Activated CD4-positive, alpha-beta memory T cell treated with anti-CD3 and anti-CD28 coated beads, Interleukin-2, amount 10 ng/mL, durations not matched to agents 7 days and 5 days (primary cell): ENCODE measurements at places on chromosomes 2 and 18. TPM values are rescaled to one million over a fixed set of nuclear protein-coding genes. Genes with fewer than 3 reads are reported as not detected.

GRCh38 chr2:54803783-54804751 is 80.6 kb downstream of the EML6 start:
- H3K27ac ChIP-seq, result no peak overlapping the region
- H3K4me3 ChIP-seq, result no peak overlapping the region
- H3K36me3 ChIP-seq, result no peaks in the 10 kb centered on the region

DNA sequence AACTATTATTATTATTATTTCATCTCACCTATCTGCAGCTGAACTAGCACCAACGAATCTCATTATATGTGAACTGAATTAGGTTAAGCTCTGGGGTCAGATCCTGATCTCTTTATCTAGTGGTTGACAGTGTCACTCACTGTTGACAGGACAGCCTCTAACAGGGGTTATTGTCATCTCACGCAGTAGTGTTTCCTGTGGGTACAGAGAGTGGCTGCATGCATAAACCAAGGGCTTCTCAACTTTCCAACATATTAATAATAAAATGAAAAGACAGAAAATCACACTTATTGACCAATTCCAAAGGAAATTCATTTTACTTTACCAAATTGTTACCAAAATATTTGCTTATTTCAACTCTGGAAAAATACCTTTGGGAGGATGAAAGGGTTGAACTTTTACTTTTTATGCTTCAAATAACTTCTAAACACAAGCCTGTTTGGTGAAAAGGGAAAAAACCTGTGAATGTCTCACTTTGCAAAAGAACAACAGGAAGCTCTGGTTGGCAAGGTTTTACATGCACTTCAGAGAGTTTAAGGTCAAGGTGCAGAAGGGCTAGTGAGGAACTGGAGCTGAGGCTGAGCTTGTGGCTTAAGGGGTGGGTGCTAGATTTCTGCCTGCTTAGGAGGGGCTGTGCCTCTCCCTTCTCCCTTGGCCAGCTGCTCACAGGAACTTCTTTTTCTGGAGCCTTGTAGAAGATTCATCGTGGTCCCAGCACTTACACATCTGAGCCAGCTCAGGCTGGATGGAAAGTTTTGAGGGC is 72.6 kb downstream of the CTAGE1 start:
- no peak overlapping the region for H3K4me3 ChIP-seq
- H3K27me3 ChIP-seq, result peaks cover 36% of the 10 kb centered on the region
- peaks cover 2% of the 10 kb centered on the region for H3K36me3 ChIP-seq
- peak overlapping the region; percentile 48 for H3K27ac ChIP-seq
- DNase-seq, result no peak

- DNase-seq, result peak; percentile 10
- H3K36me3 ChIP-seq, result peaks cover 6% of the 10 kb centered on the region
- peaks cover 81% of the 10 kb centered on the region for H3K27me3 ChIP-seq
- H3K4me1 ChIP-seq, result peaks cover 26% of the 10 kb centered on the region
- H3K4me3 ChIP-seq, result no peak overlapping the region
- no peak overlapping the region for H3K27ac ChIP-seq
Measured at GRCh38 chr2:70886541-70886987, 49.1 kb upstream of the ATP6V1B1 start.

DNA sequence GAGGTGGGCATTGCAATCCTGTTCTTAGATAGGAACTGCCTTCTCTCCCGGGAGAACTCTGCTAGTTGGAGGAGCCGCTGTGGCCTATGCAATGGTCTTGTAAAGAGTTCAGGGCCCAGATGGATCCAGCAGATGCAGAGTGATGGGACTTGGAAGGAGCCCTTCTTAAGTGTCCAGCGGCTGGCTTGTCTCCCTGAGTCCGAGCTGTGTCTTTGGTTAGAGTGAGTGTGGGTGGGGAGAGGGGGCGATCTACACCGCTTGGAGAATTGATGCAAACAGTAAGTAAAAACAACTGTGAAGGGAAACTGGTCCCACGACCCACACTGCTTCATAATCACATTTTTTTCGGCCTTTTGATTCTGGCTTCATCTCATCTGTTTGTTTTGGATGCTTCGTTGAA is 89.8 kb upstream of the CYRIA start:
- no peaks in the 10 kb centered on the region for H3K27me3 ChIP-seq
- H3K4me1 ChIP-seq, result no peaks in the 10 kb centered on the region
- H3K36me3 ChIP-seq, result no peaks in the 10 kb centered on the region
- no peak overlapping the region for H3K4me3 ChIP-seq

- H3K27me3 ChIP-seq, result peaks cover 37% of the 10 kb centered on the region
- H3K27ac ChIP-seq, result no peak overlapping the region
- DNase-seq, result no peak
- no peaks in the 10 kb centered on the region for H3K4me1 ChIP-seq
- no peaks in the 10 kb centered on the region for H3K36me3 ChIP-seq
- H3K4me3 ChIP-seq, result no peak overlapping the region
Measured at GRCh38 chr2:236157366-236157765, 10.8 kb downstream of the GBX2 start.

FAM237A gene
- total RNA-seq, result not detected
